SW 1271 (cell line): ENCODE measurements at places on chromosomes 16 and 17.

GRCh38 chr16:9286930-9287329 lies 195.5 kb downstream of the HAPSTR1 start:
- no peak for DNase-seq

DNA sequence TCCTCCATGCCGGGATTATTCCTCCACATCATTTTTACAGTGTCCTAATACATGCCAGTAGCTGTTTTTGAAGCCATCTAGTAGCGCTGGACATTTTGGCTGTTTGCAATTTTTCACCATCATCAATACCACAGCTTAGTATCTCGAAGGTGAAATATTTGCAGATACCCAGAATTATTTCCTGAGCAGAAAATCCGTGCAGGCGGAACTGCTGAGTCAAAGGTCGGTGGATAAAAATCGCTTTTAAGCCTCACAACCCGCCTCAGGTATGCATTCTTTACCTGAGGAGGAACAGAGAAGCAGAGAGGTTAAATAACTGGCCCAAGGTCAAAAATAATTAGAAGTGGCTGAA lies 584 bp upstream of the TNRC6A start:
- no peak for DNase-seq

- DNase-seq: peak; percentile 34
These were observed 1.5 kb downstream of the ATXN7L3 start for GRCh38 chr17:44197980-44198720.

DNA sequence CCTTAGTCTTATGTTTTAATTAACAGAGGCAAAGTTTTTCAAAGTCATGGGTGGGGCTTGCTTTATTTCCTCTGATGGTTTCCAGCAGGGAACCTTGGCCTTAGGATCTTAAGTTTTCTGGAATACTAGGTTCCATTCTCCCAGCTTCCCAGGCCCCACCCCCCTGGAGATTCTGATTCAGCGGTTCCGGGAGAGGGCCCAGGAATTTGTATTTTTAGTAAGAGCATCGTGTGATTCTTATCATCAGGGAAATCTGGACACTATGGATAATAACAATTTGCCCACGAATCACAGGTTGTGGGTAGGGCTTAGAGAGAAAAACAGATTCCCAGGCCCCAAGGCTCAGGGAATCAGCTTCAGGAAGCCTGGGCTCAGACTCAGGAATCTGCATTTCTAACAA lies 263.6 kb downstream of the NTN1 start:
- DNase-seq: no peak

- DNase-seq: no peak
These were observed 4.0 kb downstream of the IRX5 start for GRCh38 chr16:54934481-54935265.

DNA sequence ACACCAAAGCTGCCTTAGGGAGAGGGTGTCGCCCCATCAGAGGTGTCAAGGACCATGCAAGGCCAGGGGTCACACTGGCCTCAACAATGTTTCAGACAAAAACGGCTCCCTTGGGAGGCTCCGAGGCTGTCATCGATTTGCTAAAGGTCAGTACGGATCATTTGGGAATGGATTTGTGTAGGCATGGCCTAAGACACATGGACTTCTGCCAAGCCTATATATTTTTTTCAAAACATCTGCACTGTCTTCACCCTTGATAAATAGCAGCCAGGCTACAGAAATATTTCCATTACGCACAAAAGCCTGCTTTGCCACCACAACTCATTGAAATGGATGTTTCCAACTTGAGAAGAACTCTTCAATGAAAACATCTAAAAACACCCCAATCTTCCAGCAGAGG lies 10.3 kb downstream of the CUEDC1 start:
- no peak for DNase-seq

DNA sequence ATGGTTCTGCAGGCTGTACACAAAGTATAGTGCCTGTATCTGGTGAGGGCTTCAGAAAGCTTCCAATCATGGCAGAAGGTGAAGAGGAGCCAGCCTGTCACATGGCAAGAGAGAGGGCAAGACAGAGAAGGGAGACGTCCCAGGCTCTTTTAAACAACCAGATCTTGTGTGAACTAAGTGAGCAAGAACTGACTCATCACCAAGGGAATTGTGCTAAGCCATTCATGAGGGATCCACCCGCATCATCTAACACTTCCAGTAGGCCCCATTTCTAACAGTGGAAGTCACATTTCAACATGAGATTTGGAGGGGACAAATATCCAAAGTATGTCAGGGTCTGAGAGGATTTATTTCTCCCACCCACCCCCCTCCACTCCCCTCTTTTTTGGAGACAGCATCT lies 56.2 kb upstream of the ELAC2 start:
- no peak for DNase-seq

- DNase-seq: peak; percentile 79
These were observed 14.7 kb downstream of the LRRC75A start for GRCh38 chr17:16477255-16477654.

DNA sequence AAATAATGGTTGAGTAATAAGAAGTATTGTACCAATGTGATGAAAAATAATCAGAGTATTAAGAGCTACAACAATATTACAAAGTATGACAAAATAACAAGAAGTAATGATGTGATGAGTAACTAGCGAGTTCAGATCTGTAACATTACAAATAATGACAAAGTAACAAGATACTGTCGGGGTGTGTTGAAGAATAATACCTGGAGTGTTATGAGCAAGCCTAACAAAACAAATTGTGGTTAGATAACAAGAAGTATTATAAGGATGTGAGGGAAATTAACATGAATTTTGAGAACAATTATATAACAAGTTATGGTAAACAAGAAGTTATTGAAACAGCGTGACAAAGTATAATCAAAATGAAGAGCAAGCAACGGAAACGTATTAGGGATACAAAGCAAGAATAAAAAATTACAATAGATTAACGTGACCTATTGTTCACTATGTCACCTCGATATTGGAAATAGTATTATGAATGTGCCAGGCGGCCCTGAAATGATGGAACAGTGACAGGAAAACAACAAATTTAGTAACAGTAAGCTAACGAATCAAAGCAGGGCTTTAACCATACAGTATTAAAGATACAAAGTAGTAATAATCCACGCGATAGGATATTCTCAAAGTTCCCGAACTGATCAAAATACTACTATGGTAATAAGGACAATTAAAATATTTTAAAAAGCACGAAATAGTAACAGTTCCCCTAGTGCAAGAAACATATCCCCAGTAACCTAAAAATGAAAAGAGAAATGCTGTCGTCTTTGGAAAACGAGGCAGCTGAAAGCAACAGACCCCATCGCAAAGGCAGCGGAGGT lies 1.6 kb downstream of the TBX4 start:
- no peak for DNase-seq

DNA sequence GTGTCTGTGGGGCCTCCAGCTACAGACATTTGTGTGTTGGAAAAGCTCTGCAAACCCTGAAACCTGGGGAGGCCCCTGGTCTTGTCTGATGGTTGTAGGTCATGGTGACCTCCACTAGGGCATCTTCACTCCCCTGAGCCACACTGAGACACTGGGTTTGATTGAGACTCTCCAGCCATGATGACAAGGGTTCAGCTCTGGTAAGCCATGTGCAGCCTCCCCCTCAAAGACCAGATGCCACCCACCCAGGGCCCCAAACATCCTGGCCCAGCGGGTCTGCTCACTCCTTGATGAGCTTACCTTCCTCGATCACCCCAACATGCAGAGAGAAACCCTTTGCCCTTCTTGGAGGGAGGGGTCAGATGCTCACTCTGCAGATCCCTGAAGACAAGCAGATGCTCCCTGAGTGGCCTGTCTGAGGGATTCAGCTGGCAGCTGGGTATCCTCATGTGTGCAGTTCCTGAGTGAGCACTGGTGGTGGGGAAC lies 101.6 kb downstream of the METRNL start:
- DNase-seq: no peak

DNA sequence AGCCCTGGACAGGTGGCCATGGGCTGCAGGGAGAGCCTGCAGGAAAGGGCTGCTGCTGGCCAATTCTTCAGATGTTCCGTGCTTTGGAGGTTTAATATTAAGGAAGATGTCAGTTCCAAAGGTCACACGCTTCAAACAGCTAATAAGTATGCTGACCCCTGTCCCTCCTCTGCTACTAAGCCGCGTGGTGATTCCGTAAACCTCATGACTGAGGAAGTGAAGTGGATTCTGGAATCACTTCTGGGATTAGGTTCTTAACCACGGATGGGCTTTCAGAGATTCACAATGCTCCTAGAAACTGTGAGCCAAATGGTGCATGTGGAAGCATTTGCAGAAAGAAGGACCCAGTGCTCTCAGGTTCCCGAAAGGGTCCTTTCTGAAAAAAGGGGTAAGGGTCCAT lies 28.5 kb upstream of the ERN1 start:
- DNase-seq: no peak

- DNase-seq: no peak
These were observed 35.9 kb downstream of the HSBP1 start for GRCh38 chr16:83843657-83844056.

- no peak for DNase-seq
These were observed 35.1 kb upstream of the CHMP6 start for GRCh38 chr17:80956321-80957190.

GRCh38 chr17:57898487-57899311 lies 48.9 kb upstream of the MRPS23 start:
- no peak for DNase-seq

GRCh38 chr17:82076785-82077591 lies 11.4 kb upstream of the DUS1L start:
- no peak for DNase-seq

- no peak for DNase-seq
These were observed 39.2 kb upstream of the MAF start for GRCh38 chr16:79639576-79640311.

DNA sequence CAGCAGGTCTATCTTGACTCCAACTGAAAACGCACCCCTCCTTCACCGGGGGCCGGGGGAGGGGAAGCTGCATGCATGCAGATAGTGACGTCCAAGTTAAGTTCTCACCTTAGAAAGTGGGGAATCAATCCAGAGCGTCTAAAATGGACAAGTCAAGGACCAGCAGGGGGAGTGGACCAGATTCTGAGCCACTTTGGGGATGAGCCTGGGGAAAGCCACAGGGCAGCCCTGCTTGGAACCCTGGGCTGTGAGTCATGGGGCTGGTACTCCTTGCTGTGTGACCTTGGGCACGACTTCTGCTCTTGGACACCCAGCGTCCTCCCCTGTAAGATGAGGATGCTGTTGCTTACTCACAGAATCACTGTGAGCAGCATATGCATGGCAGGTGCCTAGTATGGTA lies 9.1 kb downstream of the TNFRSF13B start:
- peak; percentile 40 for DNase-seq

GRCh38 chr16:84999200-84999599 lies 12.1 kb downstream of the ZDHHC7 start:
- DNase-seq: peak; percentile 31

- no peak for DNase-seq
These were observed 35.2 kb upstream of the ATP2C2 start for GRCh38 chr16:84332975-84333684.

- DNase-seq: no peak
These were observed 16.4 kb downstream of the RAD51D start for GRCh38 chr17:35103271-35103670.

GRCh38 chr16:57665541-57665940 lies 2.6 kb upstream of the ADGRG3 start:
- DNase-seq: no peak

GRCh38 chr16:70746708-70747424 lies 54.1 kb downstream of the VAC14 start:
- DNase-seq: peak; percentile 15

DNA sequence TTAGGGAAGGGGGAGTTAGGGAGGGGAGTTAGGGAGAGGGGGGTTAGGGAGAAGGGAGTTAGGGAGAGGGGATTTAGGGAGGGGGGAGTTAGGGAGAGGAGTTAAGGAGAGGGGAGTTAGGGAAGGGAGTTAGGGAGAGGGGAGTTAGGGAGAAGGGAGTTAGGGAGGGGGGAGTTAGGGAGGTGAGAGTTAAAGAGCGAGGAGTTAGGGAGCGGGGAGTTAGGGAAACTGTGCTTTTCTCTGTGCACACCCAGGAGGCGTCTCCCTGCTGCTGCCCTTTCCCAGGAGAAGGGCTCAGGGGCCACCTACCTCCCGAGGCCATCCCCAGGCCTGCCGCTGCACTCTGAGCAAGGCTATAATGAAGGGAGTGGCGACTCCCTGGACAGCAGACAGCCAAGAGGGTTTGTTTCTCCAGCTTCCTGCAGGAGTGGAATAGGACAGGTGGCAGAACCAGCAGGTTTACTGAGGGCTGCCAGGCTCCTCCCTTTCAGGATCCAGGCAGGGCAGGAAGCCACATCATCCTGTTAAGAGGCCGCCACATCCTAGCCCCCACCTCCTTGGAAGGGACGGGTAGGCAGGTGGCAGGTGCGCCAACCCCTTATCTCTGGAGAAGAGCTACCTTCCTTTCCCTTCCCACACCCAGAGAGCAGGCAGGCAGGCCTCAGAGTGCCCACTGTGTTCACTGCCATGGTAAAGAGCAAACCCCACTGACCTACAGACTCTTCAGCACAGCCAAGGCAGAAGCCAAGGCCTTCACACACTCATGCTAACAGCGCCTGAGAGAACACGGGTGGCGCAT lies 4.3 kb downstream of the CANT1 start:
- DNase-seq: no peak

DNA sequence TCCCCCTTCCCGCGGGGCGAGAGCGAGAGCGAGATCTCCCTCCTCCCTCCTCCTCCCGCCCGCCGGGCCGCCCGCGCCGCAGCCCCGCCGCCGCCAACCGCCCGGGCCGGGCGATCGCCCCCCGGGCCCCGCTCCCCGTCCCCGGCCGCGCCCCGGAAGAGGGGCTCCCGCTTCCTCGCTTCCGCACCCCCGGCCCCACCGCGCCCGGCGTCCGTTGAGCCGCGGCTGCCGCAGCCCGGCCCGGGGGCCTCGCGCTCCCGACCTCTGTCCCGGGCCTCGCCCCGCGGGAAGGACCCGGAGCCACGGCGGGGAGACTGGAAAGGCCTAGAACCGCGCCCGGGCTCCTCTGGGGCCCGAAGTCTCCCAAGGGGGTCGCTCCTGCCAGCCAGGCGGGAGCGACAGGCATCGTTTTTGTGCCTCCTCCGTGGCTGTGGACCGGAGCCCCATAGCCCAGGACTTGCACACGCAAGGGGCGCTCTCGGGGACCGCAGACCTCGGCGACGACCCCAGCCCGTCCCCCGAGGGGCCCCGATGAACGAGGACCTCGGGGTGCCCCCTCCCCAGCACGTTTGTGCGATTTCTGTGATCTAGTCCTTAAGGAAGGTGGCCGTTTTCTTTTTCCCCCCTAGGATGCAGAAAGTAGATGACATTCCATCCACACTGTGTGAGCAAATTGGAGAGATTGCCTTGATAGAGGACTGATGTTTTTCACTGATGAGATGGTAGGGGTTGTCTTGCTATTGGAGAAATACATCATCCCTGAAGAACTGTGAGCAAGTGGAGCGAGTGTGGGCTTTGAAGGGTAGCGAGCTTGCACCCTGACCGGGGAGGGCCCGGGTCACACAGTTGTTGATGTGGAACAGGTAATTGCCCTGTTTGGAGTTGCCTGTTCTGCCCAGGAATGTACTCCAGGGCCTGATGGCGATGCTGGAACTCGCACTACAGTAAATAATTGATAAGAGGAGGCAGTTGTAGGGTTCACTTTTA lies 611 bp downstream of the BANP start:
- DNase-seq: no peak

GRCh38 chr16:85424260-85425073 lies 188.7 kb upstream of the GSE1 start:
- no peak for DNase-seq

GRCh38 chr17:59763861-59764260 lies 56.4 kb downstream of the VMP1 start:
- DNase-seq: no peak

GRCh38 chr17:44647736-44648135 lies 8.5 kb upstream of the MEIOC start:
- DNase-seq: no peak

GRCh38 chr16:87735270-87736007 lies 30.3 kb downstream of the KLHDC4 start:
- no peak for DNase-seq
